Sigmoid colon (tissue), 7 donors: ENCODE measurements at places on chromosomes 4 and X. TPM values are rescaled to one million over a fixed set of nuclear protein-coding genes. Genes with fewer than 3 reads are reported as not detected.

Gene CFAP47
- 0.14 TPM for total RNA-seq

Gene GAGE1
- not detected for total RNA-seq

Gene GJB1
- total RNA-seq: not detected

Gene TMSB15A
- total RNA-seq: 0.99 TPM

Gene PDLIM3
- total RNA-seq: 870 TPM

Gene MAPK10
- 28.5 TPM for total RNA-seq

Gene PALLD
- total RNA-seq: 1,991 TPM

GRCh38 chr4:6383929-6384328, 88.5 kb downstream of the PPP2R2C start:
- no peak for DNase-seq

DNA sequence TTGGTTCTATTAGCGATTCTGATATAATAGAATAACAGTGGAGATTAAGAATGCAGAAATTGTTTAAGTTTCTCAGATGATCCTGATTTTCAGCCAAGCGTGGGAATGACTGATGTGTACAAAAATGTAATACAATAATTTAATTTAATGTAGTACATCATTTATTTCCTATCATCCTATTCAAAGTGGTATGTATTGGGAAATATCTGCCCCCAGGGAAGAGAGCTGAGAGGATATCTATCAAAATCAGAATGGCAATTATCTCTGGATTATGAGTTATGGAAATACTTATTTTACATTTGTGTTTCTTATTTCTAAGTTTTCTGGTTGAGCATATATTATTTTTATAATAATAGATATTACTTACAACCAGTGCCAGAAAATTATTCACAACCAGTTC, 3.9 kb downstream of the FABP2 start:
- no peak for DNase-seq

DNA sequence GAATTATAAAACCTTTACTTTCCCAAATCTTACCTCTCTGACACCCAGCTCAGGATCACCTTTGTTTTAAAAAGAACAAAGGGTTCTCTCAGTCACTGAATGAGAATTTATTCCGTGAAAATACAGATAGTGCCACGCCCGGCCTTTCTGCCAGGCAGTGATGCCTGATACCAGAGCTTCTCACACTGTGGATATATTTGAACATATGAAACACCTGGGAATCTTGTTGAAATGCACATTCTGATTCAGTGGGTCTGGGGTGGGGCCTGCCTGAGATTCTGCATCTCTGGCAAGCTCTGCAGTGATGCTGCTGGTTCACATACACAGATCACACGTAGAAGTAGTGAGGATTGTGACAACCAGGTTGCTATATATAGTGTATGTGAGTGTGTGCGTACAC, 46.0 kb downstream of the ELOVL6 start:
- no peak for DNase-seq

DNA sequence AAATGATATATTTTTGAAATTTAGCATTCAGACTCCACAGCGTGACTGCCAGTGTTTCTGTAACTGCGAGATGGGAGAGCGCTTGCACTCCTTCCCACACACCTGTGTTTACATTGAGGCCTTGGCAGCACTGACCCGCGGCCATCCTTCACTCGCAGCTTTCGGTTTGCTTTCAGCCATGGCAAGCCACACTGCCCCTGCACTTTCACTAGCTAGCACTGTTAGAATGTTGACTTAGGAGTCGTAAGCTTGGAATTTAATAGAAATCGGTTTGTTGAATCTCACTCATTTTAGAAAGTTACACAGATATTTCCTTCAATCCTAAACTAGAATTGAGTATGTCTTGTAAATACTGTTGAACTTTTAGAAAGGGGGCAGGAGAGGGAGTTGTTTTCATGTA, 136.2 kb downstream of the CFAP299 start:
- peak; percentile 71 for DNase-seq

DNA sequence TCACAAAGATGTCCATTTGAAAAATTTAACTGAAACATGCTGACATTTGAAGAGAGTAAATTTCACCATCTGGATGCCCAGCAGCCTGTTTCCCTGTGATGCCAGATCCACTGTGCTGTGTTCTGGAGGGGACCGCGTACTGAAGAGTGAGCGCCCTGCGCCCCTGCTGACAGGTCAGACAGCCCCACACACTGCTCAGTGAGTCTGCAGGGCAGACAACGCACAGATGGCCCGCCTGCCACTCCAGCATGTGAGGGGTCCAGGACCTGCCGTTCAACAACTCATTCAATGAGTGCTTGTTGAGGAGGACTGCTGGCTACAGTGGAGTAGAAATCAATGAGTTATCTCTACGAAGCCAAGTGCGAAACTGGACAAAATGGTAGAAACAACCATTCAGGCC, 49.2 kb downstream of the FGFRL1 start:
- DNase-seq: peak; percentile 15

GRCh38 chrX:75963774-75964173, 178.7 kb upstream of the MAGEE2 start:
- no peak for DNase-seq

DNA sequence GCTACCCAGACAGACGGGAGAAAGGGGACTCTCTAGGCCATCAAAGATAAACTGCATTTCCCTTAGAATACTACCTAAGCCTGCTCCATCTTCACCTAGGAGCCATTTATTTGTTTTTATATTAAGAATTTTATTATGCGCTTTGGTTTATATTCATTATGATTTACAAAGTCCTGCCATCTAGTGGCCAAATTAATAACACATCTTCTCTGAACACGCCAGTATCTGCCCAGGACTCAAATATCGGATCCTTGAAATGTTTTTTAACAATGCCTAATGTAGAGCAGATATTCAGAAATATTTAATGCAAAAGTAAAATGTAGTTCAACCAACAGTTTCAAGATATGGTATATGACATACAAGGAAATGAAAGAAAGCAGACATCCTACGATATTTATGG, 20.8 kb upstream of the PRPS2 start:
- no peak for DNase-seq

DNA sequence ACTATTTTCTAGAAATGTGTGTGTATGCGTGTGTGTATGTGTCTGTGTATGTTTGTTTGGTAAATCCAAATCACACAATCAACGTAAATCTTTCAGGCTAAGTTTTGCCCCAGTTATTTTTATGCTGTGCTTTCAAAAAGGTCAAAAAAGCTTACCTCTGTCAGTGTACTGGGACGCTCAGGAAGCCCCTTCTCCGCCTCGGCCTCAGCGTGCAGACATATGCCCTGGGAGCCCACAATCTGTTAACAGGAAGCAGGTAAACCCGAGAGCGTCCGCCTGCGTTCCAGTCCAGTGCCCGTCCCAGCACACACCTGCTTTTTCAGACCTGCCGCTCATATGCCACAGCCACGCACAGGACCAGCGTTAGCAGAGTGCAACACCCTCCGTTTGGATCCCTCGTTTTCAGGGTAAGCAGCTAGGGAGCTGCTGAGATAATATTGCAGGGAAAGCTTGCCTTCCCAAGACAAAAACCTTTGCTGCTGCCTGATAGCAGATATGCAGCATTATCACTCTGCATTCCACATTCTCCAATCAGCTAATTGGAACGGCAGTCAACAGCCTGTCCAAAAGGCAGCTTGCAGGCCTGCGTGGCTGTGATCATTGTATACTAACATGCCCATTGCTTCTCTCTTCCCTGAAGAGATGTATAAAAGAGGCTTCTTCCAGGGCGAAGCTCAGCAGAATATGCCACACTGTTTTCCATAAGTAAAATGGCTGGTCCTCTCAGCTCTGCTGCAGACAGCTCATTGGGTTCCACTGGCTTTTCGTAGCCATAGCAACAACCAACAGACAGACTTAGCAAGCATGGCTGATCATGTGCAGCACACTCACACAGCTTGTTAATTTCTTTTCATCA, at the start of gene SORBS2:
Gene SORBS2, minus strand, starts transcription at position 686 of the 856 bp plus-strand sequence. CDS start 121,623 bp downstream, outside the sequence.
- DNase-seq: peak; percentile 73

DNA sequence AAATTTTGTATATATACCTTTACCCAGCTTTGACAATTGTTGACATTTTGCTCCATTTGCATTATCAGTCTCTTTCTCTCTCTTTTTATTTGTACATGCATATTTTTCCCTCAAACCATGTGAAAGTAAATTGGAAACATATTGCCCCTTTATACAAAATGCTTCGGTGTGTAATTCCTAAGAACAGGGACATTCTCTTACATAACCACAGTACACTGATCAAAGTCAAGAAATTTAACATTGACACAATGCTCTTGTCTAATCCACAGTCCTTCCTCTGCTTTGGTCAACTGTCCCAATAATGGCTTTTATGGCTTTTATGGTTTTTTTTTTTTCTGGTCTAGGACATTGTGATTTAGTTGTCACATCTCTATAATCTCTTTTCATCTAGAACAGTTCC, 9.5 kb upstream of the SMS start:
- DNase-seq: no peak

DNA sequence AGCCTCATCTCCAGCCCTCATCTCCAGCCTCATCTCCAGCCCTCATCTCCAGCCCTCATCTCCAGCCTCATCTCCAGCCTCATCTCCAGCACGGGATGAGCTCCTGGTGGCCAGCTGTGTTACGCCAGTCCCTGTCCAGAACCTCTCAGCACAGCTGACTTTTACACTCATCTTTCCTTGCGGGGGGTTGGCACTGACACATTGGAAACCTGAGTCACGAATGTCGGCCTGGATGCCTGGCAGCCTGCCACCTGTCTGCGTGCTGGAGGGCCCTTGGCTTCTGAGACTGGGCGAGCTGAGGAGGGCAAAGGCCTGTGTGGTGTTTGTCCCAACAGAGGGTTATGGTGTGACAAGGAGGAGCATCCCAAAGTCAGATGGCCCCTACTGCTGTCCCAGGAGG, 66.1 kb upstream of the HGFAC start:
- peak; percentile 58 for DNase-seq

DNA sequence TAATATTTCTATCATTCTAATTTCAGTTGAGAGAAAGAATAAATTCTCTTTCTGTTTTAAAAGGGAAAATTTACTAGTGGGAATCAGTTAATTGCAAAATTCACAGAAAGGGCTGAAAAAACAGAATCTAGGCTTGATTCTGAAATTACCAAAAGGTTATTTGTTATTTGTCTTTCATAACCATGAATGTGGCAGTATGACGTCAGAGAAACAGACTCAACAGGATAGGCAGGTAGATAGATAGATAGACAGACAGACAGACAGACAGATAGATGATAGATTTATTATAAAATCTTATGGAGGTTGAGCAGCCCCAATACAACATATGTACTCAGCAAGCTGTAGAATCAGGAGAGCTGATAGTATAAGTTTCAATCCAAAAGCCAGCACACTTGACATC, 311.0 kb downstream of the ADAM29 start:
- no peak for DNase-seq

DNA sequence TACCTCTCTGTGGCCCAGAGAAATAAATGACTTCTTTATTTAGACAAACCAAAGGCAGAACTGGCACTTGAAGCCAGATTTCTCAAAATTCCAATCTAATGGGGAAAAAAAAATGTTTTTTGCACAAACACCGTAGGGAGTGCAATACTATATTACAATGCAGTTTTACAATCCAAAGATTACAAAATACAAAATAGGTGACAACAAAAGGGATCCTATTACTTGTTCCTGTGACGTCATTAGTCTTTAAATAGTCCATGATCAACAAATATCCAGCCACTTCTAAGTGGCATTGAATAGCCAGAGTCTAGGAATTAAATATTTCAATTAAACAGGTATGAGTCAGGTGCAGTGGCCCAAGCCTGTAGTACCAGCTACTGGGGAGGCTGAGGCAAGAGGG, 3.0 kb upstream of the APBB2 start:
- no peak for DNase-seq

DNA sequence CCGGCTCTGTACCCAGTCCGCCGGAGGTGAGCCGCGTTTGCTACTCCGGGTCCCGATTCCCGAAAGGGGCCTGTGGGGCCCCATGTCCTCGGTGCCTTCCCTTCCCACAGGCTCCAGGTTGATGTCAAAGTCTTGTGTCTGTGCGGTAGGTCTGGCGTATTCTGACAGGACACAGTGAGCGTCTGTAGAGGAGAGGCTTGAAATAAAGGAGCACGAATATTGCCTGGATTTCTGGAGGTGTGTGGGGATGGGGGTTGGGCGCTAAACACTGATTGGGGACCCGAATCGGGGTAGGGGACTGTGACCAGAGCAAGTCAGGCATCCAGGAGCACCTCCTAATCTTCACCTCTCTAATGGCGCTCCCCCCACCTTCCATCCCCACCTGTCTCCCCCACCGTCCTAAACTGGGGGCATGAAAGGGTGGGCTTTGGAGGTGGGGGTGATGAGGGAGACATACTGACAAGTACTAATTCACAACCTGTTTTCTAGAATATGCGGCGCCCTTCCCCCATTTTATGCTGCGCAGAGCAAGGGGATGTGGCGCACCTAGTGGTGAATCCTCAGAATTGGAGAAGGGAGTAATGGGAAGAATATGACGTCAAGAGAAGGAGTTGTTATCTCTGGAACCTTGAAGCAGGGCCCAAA, 855 bp downstream of the GPRASP2 start:
- DNase-seq: peak; percentile 88

DNA sequence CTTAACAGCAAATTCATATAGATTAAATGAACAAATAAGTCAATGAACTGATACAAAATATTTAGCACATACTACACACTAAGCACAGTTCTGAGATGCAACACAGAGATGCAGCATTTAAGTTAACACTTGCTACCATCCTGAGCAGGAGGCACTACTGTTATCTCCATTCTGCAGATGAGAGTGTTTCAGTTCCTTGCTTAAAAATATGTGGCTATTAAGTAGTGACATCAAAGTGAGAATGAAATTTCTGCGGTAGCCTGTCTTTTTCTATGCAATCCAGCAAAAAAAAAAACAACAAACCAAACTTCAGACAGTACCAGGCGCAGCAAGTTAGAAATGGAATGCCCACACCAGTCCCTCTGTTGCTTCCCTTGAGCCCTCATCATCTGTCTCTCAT, 90.8 kb downstream of the SHISA3 start:
- no peak for DNase-seq

- no peak for DNase-seq
Observed at GRCh38 chr4:98996765-98997068, 1.2 kb downstream of the METAP1 start.

- no peak for DNase-seq
Observed at GRCh38 chrX:97609938-97610337, 726.2 kb downstream of the RPA4 start.

DNA sequence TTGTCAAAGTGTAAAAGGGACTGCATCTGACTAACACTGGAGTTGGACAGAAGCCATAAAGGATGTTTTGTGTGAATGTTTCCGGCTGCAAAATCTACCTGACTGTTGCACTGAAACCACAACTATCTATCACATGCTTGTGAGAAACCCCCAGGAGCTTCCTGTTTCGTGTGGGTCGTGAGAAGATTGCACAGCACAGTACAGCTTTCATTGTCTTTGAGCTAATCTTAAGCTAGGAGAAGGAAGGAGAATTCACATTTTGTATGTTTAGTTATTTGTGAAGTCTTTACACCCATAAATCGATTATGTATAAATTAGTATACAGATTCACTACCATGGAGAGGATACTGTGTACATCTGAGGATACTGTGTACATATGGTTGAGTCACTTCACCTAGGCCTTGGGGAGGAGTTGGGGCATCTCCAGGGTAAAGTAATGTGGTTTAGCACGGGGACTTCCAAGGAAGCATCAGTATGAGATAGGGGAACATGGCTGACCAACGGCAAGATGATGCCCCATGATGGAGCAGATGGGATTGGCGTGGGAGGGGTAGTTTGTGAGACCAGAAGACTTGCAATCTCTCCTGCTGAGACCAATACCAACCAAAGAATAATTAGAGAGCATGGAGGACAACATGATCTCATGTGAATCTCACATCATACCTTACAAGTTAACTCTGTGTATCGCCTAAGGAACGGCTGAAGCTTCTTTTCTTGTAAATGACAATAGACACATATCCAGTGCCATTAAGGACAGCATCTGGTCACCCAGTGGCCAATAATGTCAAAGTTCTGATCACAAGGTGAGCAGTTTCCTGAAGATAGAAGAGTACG, 43.1 kb upstream of the FAM9C start:
- DNase-seq: no peak
